Activated naive CD8-positive, alpha-beta T cell treated with anti-CD3 and anti-CD28 coated beads, Interleukin-2, amount 10 ng/mL, durations not matched to agents 7 days and 5 days (primary cell): ENCODE measurements at places on chromosomes 5 and 9. TPM values are rescaled to one million over a fixed set of nuclear protein-coding genes. Genes with fewer than 3 reads are reported as not detected.

CCL21 gene
- not detected for total RNA-seq

GPR150 gene
- 1.0 TPM for total RNA-seq

SLC34A3 gene
- total RNA-seq: not detected

SEMA6A gene
- not detected for total RNA-seq

FAM221B gene
- not detected for total RNA-seq

THBS4 gene
- 0.47 TPM for total RNA-seq

DMRTA1 gene
- total RNA-seq: not detected

TMC1 gene
- not detected for total RNA-seq

RNF208 gene
- 7.2 TPM for total RNA-seq

ARHGEF28 gene
- total RNA-seq: not detected

PCDHA10 gene
- not detected for total RNA-seq

NSG2 gene
- not detected for total RNA-seq

PGM5 gene
- total RNA-seq: not detected

ARHGEF37 gene
- 0.83 TPM for total RNA-seq

CDH6 gene
- not detected for total RNA-seq

ENTPD2 gene
- not detected for total RNA-seq

ZNF883 gene
- 1.5 TPM for total RNA-seq
